CD8-positive, alpha-beta memory T cell (primary cell): ENCODE measurements at places on chromosomes 7 and 10.
A peak's percentile ranks its signal among the peaks of the same experiment; 100 is the strongest.

- no peak for DNase-seq
Measured at GRCh38 chr10:90872648-90873020, 860 bp downstream of the RPP30 start.

GRCh38 chr7:133253519-133253875, 619 bp downstream of the EXOC4 start:
- peak; percentile 5 for DNase-seq

- DNase-seq, result no peak
Measured at GRCh38 chr7:94621120-94621519, 34.8 kb downstream of the SGCE start.

DNA sequence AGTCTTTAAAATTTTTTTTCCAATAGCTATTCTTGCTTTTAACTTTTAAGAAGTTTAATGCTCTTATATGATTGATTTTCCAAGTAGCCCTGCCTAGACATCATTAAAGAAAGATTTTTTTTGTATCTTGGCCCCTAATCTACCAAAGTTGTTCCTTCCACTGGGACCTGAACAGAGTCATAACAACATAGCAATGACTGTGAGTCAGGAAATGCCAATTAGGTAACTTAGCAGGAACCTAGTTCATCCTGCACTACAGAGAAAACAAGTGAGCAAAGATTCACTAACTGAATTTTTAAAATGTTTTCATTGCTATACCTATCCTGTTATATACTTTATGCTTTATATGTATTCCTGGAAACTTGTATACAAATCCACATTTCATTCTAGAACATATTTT, 284.7 kb downstream of the BICC1 start:
- DNase-seq, result no peak

DNA sequence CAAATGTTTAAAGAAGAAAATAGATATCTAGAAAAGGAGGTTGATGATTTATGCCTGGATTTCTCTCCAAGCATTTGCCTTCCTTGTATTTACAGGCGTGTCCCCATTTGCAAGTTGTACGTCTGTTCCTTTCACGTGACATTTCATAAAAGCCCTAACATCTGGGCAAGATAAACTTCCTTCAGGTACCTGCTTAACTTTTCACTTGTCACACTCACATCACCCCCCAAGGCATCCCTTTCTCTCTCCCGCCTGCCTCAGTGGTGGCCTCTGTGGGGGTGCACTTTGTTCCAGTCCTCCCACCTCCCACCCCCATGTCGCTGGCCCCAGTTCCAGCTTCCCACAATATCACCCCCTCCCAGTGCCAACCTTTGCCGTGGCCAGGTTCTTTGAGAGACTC, 6.7 kb downstream of the TWIST1 start:
- no peak for DNase-seq

GRCh38 chr10:126420567-126421300, 32.5 kb upstream of the ADAM12 start:
- DNase-seq, result no peak

DNA sequence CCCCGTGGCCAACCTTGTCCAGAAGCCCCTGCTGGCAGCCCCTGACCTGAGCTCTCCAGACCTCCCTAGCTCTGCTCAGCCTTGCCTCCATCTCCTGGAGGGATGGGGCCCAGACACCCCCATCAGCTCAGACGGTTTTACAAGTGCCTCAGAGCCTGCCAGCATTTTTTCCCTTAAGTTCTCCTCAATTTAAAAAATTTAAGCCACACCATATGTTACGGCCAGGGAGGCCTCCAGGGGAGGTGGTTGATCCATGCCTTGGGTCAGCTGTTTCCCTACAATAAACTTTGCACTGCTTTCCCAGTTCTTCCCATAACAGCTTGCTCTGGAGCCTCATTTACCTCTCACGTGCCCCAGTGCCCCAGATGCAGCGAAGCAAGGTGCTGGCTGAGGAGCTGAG, 143.5 kb downstream of the RGS10 start:
- DNase-seq, result no peak

GRCh38 chr7:102261451-102261850, 25.2 kb upstream of the SH2B2 start:
- DNase-seq, result no peak

DNA sequence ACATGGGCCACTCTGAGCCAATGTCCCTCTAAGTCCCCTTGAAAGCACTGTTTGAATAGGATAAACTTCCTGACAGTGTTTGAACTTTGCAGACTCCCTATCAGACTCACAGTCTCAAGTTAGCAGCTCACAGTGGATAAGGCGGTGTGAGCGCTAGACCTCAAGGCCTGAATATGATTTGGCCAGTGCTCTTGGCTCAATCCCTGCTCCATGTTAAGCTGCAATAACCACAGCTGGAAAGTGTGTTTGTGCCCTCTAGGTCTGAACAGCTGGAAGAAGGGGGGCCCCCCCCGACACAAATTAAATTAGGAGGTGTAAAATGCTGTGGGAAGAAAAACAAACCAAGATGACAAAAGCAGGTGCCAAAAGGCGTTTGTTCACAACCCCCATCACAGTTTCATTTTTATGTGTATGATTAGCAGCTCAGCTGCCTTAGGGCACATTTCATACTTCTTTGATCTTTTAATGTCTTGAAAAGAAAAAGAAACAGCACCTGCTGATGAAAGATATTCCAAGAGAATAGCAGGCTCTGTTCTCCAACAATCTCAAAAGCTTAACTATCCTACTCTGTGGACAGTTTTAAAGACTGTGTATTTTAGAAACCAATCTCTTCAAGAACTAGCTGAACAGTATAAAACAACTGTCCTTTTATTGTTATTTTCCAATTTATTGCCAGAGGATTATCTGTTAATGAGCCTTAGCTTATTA, 167.6 kb downstream of the SNX13 start:
- DNase-seq, result no peak

GRCh38 chr10:27701938-27702537, 43.6 kb downstream of the MKX start:
- DNase-seq, result no peak

DNA sequence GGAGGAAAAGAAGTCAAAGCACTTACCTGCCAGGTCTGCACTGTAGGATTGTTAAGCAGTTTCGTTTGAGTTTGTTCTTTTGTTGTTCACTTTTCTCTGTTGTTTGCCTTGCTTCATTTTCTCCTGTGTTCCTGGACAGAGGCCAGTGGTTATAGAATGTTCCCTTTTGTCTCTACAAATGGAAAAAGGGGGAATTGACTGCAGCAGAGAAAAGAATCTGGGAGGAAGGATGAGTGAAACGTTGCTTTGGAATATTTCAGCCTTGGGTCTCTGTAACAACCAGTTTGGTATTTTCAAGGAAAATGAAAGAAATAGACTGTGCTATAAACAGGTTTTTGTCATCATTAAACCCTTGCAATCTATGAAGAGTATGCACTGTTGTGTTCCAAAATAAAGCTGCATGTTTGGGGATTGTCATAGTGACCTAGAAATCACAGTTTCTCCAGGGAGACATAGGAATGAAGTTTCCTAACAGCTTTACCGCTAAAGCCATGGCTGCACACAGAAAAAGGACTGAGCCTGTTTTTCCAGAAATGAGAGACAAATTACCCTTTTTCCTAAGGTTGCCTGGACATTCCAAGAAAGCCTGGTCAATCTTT, 60.8 kb upstream of the HABP2 start:
- DNase-seq, result no peak

- no peak for DNase-seq
Measured at GRCh38 chr10:18650404-18650997, 886 bp downstream of the NSUN6 start.

DNA sequence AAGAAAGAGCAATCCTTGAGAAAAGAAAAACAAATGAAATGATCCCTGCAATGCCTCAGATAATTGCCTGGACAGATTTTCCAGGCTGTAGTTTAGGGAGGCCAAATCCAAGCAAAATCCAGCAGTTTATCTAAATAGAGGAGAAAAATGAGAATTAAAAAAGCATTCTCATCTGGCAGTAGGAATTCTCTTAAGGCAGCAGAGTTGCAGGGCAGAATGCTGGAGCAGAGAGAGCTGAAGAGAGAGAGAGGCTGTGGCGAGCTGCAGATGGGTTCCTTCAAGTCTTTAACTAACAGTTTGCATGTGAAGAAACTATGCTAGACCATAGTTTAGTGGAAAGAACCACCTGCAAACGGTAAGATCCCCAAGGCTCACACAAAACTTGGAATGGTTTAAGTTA, 6.0 kb upstream of the LIPA start:
- DNase-seq, result no peak

GRCh38 chr10:93266858-93267257, 193.2 kb downstream of the CYP26A1 start:
- no peak for DNase-seq

DNA sequence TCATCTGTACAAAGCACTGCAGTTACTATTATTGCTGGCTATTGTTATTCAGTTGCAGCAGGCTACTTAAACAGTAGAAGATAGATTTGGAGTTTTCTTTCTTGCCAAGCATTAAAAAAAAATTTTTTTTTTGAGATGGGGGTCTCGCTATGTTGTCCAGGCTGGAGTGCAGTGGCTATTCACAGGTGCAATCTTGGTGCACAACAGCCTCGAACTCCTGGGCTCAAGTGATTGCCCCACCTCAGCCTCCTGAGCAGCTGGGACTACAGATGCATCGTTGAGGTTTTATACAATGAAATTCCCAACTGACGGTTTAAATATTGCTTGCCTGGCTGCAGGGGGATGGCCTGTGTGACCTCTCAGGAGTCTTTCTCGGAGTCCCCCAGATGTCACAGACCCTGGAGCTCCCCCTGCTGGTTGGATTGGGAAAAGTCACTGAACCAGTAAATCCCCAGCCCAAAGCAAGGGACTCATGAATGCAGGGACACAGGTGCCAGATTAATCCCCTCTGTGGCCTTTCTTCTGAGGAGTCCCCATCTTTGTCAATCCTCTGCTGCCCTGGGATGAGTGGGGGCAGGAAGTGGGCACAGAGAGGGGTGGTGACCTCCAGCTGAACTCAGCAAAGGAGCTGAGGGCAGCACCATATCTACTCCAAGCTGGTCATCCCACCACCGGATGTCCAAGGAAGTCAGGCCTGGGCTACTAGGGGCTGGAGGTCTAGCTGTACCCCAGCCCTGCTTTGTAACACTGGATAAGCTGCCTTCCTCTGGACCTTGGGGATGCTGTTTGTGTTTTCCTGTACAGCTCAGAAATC, 149.6 kb downstream of the C10orf105 start:
- peak; percentile 71 for DNase-seq

GRCh38 chr10:74084955-74085354, 65.7 kb downstream of the AP3M1 start:
- no peak for DNase-seq

GRCh38 chr7:25028370-25029021, 48.5 kb upstream of the OSBPL3 start:
- DNase-seq, result peak; percentile 25

GRCh38 chr10:28807760-28808613, 130.7 kb downstream of the BAMBI start:
- no peak for DNase-seq

GRCh38 chr7:12281038-12281437, 69.9 kb downstream of the TMEM106B start:
- no peak for DNase-seq

GRCh38 chr7:69129524-69129923, 468.8 kb upstream of the AUTS2 start:
- DNase-seq, result no peak
